ENCODE measurements at places on chromosomes 1 and 21.

DNA sequence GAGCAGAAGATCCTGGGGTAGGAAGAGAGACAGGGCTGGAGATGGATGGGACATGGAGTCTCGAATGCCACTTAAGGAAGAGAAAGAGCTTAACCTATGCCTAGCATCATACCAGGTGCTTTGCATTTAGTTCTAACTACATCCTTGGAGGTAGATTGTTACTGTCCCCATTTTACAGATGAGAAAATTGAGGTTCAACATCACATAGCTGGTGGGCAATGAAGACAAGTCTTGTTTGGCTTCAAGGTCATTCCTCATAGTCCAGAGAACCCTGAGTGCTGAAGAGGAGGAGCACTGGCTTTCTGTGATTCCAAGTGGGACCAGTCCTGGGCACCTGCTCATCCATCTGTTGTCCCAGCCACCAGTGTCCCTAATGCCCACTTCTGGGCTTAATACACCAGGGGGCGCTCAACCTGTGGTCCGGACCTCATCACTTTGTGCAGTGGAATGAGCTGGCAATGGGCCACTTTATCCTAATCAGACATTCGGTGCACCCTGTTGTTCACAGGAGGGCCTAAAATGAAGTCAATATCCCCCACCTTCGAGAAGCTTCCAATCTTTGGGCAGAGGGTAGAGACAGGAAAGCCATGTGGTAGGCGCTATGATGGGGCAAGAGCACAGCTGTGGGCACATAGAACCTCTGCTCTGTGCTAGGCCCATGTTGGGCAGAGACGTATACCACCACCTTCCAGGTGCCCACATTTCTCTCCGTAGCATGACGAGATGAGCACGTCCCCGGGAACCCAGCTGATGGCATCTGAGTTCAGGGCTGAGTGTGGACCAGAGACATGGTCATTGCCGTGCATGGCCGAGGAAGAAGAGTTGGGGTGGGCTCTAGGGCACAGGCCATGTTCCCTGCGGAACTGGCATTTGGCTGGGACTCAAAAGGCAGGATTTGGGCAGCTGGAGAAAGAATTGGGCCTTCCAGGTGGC lies 9.2 kb downstream of the RPS6KA1 start:
- DNase-seq: no peak
- H3K4me3 ChIP-seq: no peak overlapping the region
- no peak overlapping the region for H3K27ac ChIP-seq
- H3K27me3 ChIP-seq: no peaks in the 10 kb centered on the region
- H3K36me3 ChIP-seq: no peaks in the 10 kb centered on the region

DNA sequence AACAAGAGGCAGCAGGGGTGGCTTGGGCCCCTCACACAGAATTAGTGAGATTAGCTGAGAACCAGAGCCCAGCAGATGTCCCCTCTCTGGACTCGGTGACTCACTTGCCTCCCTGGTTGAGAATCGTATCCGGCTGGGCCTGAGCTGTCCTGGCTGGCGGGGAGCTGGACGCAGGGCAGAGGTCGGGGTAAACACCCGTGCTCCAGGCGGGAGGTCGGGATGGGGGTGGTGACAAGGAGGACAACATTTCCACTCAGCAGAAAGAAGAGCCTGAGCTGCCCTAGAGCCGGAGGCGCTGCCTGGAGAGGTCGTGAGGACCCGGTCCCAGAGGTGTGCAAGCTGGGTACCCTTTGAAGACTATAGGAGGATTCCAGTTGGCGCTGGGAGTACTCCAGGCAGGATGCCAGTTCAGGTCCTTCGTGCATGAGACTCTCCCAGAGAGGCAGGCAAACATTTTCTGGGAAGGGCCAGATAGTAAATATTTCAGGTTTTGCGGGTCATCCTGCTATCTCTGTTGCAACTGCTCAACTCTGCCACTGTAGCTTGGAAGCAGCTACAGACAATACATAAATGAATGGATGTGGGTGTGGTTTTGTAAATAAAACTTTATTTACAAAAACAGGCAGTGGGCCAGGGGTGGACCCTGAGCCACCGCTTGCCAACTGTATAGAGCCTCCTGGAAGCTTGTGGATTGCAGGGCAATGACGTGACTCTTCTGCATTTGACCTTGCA lies 116.8 kb upstream of the WNT4 start:
- H3K4me1 ChIP-seq: peaks cover 11% of the 10 kb centered on the region
- no peak for DNase-seq
- H3K27me3 ChIP-seq: no peaks in the 10 kb centered on the region
- no peak overlapping the region for H3K27ac ChIP-seq
- no peak overlapping the region for H3K4me3 ChIP-seq
- H3K36me3 ChIP-seq: no peaks in the 10 kb centered on the region

GRCh38 chr21:42239973-42240372 lies 21.0 kb downstream of the ABCG1 start:
- H3K27ac ChIP-seq: no peak overlapping the region
- peaks cover 16% of the 10 kb centered on the region for H3K27me3 ChIP-seq
- H3K4me3 ChIP-seq: no peak overlapping the region
- DNase-seq: no peak

DNA sequence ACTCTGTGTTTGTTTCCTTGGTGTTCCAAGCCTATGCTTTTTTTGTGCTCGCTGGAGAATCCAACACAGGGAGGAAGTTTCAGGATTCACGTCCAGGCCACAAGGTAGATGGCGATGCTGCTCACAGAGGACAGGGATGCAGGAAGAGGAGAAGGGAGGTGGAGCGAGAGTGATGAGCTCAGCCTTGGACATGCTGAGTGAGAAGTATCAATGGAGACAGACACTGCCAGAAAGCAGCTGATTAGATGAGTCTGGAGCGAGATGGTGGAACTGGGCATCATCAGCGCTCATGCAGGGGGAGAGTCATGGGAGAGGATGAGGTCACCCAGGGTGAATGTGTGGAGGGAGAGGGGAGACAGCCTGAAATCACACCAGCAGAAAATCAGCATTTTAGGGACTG lies 110.0 kb downstream of the GLUL start:
- H3K4me1 ChIP-seq: peaks cover 3% of the 10 kb centered on the region
- H3K27me3 ChIP-seq: peaks cover 1% of the 10 kb centered on the region
- H3K36me3 ChIP-seq: no peaks in the 10 kb centered on the region
- DNase-seq: no peak
- no peak overlapping the region for H3K4me3 ChIP-seq

GRCh38 chr1:156247460-156248322 lies at the start of gene PAQR6:
PAQR6 (minus strand) TSS chr1:156248056; CDS start chr1:156246731, 1,325 bp downstream.
- no peaks in the 10 kb centered on the region for H3K27me3 ChIP-seq
- no peaks in the 10 kb centered on the region for H3K4me1 ChIP-seq
- H3K36me3 ChIP-seq: peaks cover 27% of the 10 kb centered on the region
- peak within 1 kb of the TSS; percentile 8 for H3K27ac ChIP-seq

Measured in H1 (cell line).